ENCODE measurements at places on chromosomes 2 and 18.

GRCh38 chr18:37421341-37422077 is 144.1 kb downstream of the CELF4 start:
- no peak for DNase-seq

DNA sequence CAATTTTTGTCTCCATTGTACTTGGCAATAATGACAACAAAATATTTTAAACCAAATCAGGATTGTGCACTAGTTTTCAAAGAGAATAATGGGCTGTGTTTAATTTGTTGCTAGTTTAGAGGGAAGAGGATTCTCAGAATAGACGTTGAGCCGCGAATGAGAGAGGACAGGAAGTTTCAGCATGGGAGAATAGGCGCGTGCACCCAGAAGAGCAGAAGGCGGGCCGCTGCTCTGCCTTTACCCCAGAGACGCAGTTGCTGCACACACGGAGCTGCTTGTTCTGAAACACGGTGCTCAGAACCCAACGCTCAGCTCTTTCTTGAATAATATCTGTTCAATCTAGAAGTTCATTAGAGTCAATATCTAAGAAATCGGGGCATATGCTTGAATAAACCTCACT is 223.4 kb downstream of the MYT1L start:
- DNase-seq, result no peak

DNA sequence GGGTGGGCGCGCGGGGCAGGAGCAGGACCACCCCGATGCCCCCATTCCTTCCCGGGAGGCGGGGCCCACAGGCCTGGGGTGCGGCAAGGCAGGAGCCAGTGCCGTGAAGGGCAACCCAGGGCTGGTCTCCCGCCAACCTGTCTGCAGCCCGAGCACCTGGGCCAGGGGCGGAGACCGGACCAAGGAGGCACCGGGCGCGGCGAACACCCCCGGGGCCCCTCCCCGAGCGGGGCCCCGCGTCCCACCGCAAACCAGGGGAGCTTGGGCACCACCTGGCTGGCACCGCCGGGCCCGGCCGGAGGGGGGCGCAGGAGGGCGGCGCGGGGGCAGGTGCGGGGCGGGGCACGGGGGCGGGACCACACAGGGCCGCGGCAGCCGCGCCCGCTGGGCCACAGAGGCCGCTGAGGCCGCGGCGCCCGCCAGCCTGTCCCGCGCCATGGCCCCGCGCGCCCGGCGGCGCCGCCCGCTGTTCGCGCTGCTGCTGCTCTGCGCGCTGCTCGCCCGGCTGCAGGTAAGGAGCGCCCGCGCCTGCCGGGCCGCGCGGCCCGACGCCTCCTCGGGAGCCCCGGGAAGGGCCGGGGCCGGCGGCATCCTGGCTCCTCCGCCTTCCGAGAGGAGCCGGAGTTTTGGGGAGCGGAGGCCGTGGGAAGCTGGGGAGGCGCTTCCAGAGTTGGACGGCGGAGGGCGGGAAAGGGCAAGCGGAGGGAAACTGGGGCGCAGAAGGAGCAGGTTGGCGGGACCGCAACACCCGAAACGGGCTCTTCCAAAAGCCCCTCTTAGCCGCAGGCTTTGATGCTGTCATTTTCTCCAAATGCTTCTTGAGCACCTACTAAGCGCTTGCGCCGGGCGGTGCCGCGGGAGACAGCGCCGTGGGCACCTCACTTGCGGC is at the start of gene TNFRSF11A:
Gene TNFRSF11A, plus strand, starts transcription at position 394 of the 889 bp plus-strand sequence. Its CDS starts 43 bp downstream, at position 437.
- peak; percentile 74 for DNase-seq

DNA sequence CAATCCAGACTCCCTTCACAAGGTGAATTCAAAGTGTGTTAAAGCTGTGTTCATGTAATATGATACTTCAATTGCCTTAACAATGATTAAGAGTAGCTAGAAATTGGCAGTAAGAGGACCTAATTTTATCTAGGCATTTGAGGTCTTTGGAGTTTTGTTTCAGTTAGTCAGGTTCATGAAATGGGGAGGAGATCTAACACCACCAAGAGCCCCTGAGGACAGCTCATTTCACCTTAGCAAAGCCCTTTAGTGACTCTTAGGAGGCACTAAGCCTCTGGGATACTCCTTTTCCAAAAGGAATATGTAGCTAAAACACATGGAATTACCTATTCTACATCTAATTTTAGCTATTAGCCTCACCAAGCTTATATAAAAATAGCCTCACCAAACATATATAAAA is 716.5 kb upstream of the RAB6C start:
- no peak for DNase-seq

DNA sequence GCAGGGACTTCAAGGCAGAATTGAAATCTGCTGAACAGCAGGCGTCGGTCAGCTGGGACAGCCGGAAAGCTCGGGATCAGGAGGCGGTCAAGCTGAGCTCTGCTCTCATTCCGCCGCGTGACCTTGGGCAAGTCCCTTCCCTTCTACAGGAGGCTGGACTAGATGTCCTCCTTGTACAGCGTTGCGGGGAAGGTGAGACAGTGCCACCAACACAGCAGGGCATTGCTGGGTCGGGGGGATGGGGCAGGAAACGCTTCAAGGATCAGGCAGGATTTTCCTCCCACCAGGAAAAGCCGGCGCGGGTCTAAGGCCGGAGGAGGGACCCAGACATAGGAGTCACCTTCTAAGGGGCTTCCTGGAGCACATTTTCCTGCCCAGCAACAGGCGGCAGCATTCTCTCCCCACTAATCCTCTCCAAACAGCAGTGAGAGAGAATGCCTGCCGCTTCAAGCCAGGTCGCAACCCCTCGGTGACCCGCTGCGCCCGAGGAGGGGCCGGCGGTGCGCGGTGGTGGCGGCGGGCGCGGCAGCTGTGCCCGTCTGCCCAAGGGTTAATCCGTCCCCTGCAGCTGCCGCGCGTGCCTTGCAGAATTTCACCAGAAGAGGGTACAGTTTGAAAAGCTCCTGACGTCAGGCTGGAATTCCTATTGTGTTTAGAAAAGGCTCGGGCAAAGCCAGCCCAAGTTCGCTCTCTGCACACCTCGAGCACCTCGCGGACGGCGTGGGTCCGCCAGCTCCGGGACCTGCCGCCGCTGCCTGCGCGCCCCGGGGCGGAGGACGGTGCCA is at the start of gene KCNF1:
Gene KCNF1, plus strand, starts transcription at position 644 of the 785 bp plus-strand sequence. CDS start 493 bp downstream, outside the sequence.
- DNase-seq, result no peak

DNA sequence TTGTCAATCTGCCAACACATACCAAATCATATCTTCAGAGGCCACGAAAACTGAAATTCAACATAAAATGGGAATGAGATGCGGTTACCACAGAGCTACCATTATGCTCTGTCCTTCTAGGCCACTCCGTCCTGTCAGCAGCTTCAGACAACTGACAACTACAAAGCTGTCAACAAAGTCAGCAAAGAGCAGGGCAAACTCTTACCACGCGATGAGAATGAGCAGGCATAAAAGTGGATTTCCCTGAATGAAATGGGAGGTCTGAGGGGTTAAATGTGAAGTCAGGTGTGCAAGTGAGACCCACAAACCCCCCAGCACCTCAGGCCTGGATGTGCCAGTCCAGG is 130.1 kb downstream of the LNPK start:
- no peak for DNase-seq

Measured in CD4-positive, CD25-positive, alpha-beta regulatory T cell (primary cell).